NCI-H2081 (cell line): ENCODE measurements at places on chromosomes 7 and 10.

GRCh38 chr10:32650246-32650655 is 204.3 kb downstream of the CCDC7 start:
- no peak for DNase-seq

DNA sequence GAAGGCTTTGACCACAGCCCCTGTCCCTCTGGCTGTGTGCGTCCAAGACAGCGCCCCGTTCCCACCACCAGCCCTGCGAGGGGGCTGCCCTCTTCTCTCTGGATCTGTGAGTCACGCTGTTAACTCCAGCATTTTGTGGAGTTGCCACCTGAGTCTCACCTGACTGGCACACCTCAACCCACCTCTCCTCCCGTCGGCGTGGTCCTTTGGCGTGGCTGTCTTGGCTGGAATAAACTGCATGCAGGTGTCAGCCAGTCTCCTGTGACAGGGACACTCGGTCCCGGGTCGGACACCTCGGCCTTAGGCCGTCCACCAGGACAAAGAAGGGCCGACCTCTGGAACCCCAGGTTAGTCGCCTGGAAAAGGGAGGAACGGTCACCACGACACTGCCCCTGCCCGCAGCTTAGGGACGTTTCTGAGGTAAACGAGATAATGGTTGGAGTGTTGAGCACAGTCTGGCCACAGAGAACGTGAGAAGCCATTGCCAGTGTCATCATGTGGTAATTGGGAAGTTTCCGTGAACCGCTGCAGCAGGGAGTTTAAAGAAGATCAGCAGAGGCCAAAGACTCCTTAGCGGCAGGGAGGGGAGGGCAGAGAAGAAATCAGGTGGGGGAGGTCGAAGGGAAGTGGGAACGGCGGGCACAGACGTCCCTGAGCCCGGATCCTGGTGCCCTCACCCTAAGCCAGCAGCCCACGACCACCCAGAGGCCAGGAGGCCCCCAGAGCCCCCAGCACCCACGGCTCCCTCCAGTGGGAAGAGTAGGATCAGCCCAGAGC is 73.6 kb upstream of the FAM20C start:
- no peak for DNase-seq

GRCh38 chr7:155153676-155154075 is 83.6 kb downstream of the HTR5A start:
- no peak for DNase-seq

DNA sequence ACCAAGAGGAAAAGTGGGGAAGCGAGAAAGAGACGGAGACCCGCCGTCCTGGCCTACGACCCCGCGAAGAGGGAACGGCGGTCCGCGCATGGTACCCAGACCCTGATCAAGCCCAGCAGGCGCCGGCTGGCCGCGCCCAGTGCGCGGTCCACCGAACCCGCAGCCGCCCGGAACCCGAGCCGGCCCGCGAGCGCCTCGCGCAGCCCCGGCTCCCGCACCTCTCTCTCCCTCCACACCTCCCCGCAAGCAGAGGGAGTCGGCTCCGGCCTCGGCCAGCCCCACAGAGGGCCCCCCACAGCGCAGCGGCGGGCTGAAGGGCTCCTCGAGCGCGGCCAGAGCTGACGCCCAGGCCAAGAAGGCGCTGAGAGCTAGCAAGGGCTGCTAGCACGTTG is 164.7 kb downstream of the AGMO start:
- no peak for DNase-seq

DNA sequence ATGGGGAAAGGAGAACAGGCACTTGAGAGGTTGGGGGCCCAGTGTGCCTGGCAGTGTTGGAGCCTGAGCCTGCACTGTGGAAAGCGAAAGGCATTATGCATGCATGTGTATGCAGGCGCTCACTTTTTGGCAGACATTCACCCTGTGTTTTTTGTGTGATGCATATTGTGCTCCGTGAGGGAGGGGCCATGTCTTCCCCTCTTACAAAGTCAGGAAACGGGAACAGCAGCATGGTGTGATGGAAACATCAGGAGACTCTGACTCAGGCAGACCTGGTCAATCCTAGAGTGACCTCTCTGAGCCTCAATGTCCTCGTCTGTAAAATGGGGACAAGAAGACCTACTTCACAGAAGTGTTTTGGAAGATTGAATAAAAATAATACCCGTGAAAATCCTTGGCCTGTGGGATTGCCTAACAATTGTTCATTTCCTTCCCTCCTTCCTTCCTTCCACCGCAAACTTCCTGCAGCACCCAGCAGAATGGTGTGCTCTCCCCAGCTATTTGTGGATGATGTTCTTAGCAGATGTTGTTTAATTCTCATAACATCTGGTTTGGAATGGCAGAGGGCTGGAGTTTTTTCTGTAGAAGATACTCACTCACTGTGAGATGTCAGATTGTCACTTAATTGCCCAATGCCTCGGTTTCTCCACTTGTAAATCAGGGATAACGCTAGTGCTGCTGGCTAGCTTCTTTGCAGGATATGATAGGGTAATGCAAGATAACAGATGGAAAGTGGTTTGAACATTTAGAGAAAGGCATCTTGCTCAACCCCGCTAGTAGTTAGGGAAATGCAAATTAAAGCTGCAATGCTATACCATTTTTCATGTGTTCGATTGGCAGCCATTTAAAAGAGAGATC is 39.8 kb downstream of the CDH23 start:
- DNase-seq: no peak

DNA sequence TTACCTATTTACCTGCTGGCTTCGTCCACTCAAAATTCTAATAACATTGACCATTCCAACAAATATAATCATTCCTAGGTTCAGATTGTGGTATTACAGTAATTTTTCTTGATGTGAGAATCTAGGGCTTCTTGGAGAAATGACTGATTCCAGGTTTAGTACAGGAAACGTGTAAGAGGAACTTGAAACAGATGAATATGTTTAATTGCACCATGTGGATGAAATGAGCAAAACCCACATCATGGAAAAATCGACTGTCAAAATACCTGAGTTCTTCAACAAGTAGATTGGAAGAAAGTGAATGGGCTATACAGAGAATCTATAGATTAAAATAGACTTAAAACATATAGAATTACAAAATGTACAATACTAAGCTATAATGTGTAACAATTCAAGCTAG is 24.9 kb upstream of the OR9A4 start:
- no peak for DNase-seq

GRCh38 chr10:492836-493235 is 196.6 kb downstream of the DIP2C start:
- DNase-seq: no peak

GRCh38 chr7:139700505-139701235 is 77.1 kb downstream of the HIPK2 start:
- no peak for DNase-seq

- DNase-seq: no peak
Observed at GRCh38 chr10:100713049-100713858, 32.1 kb upstream of the PAX2 start.

GRCh38 chr10:71643904-71644303 is 75.7 kb downstream of the C10orf105 start:
- DNase-seq: no peak

DNA sequence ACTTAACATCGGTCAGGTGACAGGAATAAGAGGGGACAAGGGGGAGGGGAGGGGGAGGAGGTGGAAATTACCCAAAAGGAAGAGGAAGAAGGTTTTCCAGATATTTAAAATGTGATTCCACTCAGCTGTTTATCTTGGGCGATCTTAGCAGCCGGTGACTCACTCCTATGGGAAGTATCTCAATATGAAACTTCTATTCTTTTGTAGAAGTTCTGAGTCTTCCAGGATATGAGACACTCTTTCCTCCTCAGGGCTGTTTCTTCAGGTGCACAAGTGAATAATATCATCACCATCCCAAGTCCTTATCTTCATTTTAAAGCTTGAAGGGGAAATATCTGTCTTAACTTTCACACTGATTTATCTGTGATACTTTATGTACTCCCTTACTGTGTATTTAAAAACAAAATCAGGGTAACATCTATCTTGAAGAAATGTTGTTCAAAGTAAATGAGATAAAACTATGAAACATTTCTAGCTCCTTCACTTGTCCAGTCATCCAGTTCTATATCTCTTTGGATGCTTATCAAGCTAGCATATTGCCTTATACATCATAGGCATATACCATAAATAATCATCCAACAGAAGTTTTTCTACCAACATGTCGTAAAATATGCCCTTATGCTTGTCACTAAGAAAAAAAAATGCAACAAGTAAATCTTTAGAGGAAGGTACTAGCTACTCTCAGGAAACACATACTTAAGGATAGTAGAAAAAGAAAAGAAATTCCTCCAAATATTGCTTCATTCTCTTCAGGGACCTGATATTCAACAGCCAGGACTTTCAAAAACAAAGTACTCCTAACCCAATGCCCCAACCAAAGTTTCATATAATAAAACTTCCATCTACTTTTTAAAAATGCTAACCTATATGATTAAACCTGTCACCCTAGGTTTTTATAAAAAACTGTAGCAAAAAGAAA is 13.7 kb downstream of the DOCK4 start:
- no peak for DNase-seq

- peak; percentile 32 for DNase-seq
Observed at GRCh38 chr7:117993377-117994003, 120.2 kb upstream of the CTTNBP2 start.

DNA sequence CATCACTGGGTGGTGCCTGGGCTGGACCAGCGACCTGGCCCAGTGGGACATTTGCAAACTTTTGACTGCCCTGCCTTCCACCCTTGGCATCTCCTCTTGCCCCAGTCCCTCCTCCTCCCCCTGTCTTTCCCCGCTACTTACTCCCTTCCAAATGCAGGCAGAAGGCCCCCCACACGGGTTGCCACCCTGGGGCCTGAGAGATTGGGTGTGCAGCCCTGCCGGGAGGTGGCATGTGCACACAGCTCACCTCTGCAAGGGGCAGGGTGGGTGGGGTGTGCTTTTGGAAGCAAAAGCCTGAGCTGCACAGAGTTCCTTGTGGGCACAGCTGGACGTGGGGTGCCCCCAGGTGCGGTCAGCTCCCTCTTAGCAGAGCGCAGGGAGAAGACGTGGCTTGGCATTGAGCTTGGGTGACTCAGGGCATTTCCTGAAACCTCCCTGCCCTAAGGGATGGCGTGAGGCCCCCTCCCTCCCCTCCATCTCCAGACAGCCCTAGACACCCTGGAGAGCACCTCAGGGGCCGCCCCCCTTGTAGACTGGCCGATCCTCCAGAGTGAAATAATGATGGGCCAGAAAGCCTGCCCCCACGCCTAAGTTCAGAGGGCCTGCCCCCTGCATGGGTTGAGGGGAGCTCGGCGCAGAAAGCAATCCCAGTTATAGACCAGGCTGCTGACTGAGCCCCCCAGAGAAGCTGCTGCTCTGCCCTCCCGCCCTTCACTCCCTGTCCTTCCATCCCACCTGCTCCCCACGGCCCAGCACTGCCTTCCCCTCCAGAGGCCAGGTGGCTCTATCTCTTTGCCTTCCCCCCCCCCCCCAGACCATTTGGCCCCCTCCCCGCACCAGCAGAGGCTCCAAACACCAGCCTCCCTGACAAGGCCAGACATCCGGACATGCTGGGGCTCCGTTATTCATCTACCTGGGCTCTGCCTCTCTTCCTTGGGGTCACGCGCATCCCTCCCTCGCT is 2.3 kb upstream of the SHH start:
- DNase-seq: no peak

DNA sequence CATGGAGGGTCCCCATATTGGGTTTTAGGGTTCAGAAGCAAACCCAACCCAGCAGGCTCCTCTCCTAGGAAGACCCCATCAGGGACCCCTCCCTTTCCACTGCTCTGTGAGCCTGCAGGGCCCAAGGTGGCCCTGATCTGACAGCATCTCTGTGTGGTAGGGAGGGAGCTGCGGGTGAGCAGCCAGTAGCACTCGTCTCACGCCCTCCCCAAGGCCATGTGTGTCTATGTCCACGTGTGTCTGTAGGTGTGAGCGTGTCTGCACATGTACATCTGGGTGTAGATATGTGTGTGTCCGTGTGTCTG is 103.5 kb upstream of the FAM20C start:
- no peak for DNase-seq

GRCh38 chr10:131537281-131537680 is 225.8 kb upstream of the TCERG1L start:
- DNase-seq: no peak

- DNase-seq: no peak
Observed at GRCh38 chr7:20282959-20283358, 47.7 kb upstream of the ITGB8 start.

- DNase-seq: no peak
Observed at GRCh38 chr10:87868277-87868676, 4.9 kb downstream of the PTEN start.

- no peak for DNase-seq
Observed at GRCh38 chr7:18437101-18437500, 58.4 kb upstream of the HDAC9 start.

GRCh38 chr7:137579913-137580640 is 236.5 kb upstream of the PTN start:
- DNase-seq: no peak

DNA sequence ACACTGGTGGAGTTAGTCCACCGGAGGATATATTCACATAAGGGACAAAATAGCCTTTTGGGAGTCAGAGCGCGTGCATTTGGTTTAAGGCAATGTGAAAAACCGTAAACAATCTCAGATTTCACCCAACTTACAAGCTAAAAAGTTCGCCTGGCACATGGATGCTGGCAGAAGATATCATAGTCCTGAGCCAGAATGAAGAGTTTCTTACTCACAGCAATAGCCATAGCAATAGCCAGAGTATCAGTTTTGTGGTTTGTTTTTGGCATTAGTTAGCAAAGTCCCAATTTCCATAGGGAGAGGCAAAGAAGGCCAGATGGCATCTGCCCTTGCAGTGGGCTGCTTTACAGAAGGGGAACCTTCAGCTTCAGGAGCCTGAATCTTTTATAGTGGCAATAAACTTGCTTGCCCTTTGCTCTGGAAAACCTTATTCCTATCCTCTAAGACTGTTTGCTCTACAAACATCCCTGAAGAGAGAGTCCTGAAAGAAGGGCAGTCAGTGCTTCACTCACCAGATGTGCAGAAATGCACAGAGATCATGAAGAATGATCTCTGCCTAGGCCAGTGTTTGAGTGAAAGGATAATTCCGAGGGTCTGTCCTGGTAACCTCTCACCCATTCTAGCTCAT is 28.7 kb upstream of the RSBN1L start:
- no peak for DNase-seq

GRCh38 chr10:89522463-89522862 is 12.9 kb downstream of the SLC16A12 start:
- DNase-seq: no peak

- no peak for DNase-seq
Observed at GRCh38 chr10:102280397-102281101, 35.2 kb downstream of the GBF1 start.
